ENCODE measurements at places on chromosomes 5 and 9. TPM values are rescaled to one million over a fixed set of nuclear protein-coding genes. Genes with fewer than 3 reads are reported as not detected.

- no peak overlapping the region for H3K27ac ChIP-seq
- no peaks in the 10 kb centered on the region for H3K36me3 ChIP-seq
- H3K4me1 ChIP-seq = no peaks in the 10 kb centered on the region
Observed at GRCh38 chr5:73822278-73822988, 196.4 kb downstream of the ARHGEF28 start.

SPATA31D4 gene
- not detected for polyA plus RNA-seq

DNA sequence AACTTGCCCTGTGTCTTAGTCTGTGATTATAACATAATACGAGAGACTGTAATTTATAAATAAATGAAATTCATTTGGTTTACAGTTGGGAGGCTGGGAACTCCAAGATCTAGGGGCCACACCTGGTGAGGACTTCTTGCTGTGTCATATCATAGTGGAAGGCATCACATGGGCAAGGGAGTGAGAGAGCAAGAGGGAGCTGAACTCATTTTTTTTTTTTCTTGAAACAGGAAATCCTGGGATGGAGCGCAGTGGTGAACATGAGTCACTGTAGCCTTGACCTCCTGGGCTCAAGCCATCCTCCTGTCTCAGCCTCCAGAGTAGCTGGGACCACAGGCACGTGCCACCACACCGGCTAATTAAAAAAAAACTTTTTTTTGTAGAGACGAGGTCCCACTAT is 7.2 kb downstream of the MLANA start:
- H3K27ac ChIP-seq = no peak overlapping the region
- H3K27me3 ChIP-seq = no peaks in the 10 kb centered on the region
- H3K36me3 ChIP-seq = peaks cover 43% of the 10 kb centered on the region
- DNase-seq = no peak

MTMR12 gene
- polyA plus RNA-seq = 10.3 TPM

DNA sequence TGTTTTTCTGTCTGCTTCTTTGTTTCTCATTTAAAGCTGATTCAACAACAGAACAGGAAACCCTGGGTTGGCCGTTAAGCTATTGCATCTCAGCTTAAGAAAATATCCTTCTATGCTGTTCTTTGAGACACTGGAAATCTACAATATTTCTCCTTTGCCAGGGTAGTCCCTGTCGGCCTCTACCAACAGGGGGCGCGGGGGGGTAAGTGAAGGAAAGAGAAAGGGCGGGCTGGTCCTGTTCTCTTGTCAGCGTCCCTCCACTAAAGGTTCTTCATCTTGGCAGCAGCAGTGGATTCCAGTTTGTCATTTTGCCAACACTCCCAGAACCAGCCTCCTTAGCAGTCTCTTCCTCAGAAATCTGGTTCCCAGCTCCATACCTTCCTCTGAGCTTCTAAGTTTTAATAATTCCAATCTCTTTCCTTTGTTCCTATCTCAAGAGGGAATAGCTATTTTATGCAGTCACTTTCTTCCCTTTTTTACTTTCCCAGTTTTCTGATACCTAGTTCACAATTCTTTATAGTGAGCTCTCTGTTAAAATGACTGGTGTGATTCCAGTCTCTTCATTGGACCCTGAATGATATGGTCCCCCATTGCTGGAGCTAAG is 222.3 kb downstream of the GLIS3 start:
- no peak overlapping the region for H3K4me3 ChIP-seq
- no peaks in the 10 kb centered on the region for H3K4me1 ChIP-seq
- no peak overlapping the region for H3K27ac ChIP-seq
- H3K27me3 ChIP-seq = no peaks in the 10 kb centered on the region
- no peaks in the 10 kb centered on the region for H3K36me3 ChIP-seq

SLC34A1 gene
- not detected for polyA plus RNA-seq

SYK gene
- polyA plus RNA-seq = 186 TPM

DNA sequence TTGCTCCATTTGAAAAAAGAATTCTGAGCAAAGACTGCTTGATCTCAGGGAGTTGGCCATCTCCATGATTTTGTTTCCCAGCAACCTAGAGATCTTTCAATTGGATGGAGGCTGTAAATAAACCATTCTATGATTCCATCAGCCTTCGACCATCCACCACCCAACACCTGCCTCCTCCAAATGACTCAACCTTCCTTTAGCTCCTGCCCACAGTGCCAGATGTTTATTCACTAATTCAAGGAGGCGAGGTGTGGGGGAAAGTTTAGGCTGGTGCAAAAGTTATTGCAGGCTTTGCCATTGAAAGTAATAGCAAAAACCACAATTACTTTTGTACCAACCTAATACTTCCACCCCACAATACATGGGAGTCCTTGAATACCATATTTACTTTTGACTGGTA is 327.5 kb downstream of the CAAP1 start:
- H3K36me3 ChIP-seq = no peaks in the 10 kb centered on the region
- no peak overlapping the region for H3K4me3 ChIP-seq
- no peak for DNase-seq
- no peaks in the 10 kb centered on the region for H3K4me1 ChIP-seq
- no peaks in the 10 kb centered on the region for H3K27me3 ChIP-seq

DNA sequence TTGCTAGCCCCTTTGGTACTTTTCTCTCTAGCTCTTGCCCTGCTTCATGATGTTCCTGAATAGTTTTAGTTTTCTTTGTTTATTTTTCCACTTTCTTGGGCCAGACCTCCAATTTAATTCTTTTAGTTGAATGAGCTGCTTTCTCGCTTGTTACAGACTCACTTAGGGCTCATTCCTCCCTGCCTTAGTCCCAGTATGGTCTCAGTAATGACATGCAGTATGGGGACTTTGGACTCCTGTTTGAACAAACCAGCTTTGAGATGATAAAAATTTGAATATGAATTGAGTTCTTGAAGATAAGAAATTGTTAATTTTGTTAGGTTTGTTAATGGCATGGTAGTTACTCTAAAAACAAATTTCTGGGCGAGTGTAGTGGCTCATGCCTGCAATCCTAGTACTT is 284.8 kb upstream of the DMRT1 start:
- no peak overlapping the region for H3K27ac ChIP-seq
- H3K36me3 ChIP-seq = no peaks in the 10 kb centered on the region
- H3K4me3 ChIP-seq = no peak overlapping the region
- H3K27me3 ChIP-seq = peaks cover 3% of the 10 kb centered on the region
- no peak for DNase-seq

DNA sequence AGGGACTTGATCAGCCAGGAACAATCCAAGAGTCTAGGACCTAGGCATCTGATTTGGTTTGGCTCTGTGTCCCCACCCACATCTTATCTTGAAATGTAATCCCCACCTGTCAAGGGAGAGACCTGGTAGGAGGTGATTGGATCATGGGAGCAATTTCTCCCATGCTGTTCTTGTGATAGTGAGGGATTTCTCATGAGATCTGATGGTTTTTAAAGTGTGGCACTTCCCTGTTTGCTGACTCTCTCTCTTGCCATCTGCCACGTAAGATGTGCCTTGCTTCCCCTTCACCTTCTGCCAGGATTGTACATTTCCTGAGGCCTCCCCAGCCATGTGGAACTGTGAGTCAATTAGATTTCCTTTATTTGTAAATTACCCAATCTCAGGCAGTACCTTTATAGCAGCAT is 201.7 kb upstream of the ACTBL2 start:
- H3K27ac ChIP-seq = no peak overlapping the region
- no peaks in the 10 kb centered on the region for H3K36me3 ChIP-seq
- no peak overlapping the region for H3K4me3 ChIP-seq
- no peaks in the 10 kb centered on the region for H3K27me3 ChIP-seq
- no peaks in the 10 kb centered on the region for H3K4me1 ChIP-seq

INSL6 gene
- polyA plus RNA-seq = not detected

TRAPPC13 gene
- polyA plus RNA-seq = 17.3 TPM

GRCh38 chr5:59655693-59656309 is 237.7 kb downstream of the PDE4D start:
- H3K27me3 ChIP-seq = no peaks in the 10 kb centered on the region
- DNase-seq = no peak
- H3K36me3 ChIP-seq = no peaks in the 10 kb centered on the region
- H3K27ac ChIP-seq = no peak overlapping the region
- H3K4me1 ChIP-seq = no peaks in the 10 kb centered on the region
- no peak overlapping the region for H3K4me3 ChIP-seq

GRCh38 chr9:123418506-123418905 is 62.5 kb downstream of the CRB2 start:
- no peak for DNase-seq
- H3K4me3 ChIP-seq = no peak overlapping the region
- H3K27ac ChIP-seq = no peak overlapping the region
- no peaks in the 10 kb centered on the region for H3K27me3 ChIP-seq

- H3K27ac ChIP-seq = no peak overlapping the region
- no peaks in the 10 kb centered on the region for H3K27me3 ChIP-seq
- H3K36me3 ChIP-seq = no peaks in the 10 kb centered on the region
- no peaks in the 10 kb centered on the region for H3K4me1 ChIP-seq
Observed at GRCh38 chr5:56003679-56004078, 8.9 kb upstream of the IL6ST start.

GRCh38 chr9:114290561-114290986 is 32.3 kb upstream of the ORM1 start:
- no peak overlapping the region for H3K27ac ChIP-seq
- no peak for DNase-seq
- no peak overlapping the region for H3K4me3 ChIP-seq
- H3K4me1 ChIP-seq = no peaks in the 10 kb centered on the region

TAF11L14 gene
- not detected for polyA plus RNA-seq

DNA sequence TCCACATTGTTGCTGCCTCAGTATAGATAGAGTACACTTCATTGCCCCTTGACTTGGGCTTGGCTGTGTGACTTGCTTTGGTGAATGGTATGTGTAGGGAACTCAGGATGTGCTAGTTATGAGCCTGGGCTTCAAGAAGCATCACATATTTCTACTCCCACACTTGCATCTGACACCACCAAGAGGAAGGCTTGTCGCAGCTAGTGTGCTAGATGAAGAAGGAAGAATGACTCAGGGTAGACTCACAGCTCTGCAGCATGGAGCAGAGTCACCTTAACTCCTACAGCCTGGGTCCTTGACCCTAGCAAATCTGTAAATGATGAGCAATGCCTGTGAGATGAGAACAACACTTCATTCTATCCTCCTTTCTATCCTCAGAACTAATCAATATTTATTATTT is 261.8 kb downstream of the ASTN2 start:
- no peaks in the 10 kb centered on the region for H3K27me3 ChIP-seq
- DNase-seq = no peak
- no peak overlapping the region for H3K27ac ChIP-seq
- H3K4me3 ChIP-seq = no peak overlapping the region
- H3K36me3 ChIP-seq = no peaks in the 10 kb centered on the region
- H3K4me1 ChIP-seq = no peaks in the 10 kb centered on the region

GRCh38 chr5:74885170-74885569 is 19.0 kb upstream of the FAM169A start:
- H3K4me1 ChIP-seq = no peaks in the 10 kb centered on the region
- no peaks in the 10 kb centered on the region for H3K27me3 ChIP-seq
- no peak overlapping the region for H3K27ac ChIP-seq
- DNase-seq = no peak
- H3K4me3 ChIP-seq = no peak overlapping the region

DNA sequence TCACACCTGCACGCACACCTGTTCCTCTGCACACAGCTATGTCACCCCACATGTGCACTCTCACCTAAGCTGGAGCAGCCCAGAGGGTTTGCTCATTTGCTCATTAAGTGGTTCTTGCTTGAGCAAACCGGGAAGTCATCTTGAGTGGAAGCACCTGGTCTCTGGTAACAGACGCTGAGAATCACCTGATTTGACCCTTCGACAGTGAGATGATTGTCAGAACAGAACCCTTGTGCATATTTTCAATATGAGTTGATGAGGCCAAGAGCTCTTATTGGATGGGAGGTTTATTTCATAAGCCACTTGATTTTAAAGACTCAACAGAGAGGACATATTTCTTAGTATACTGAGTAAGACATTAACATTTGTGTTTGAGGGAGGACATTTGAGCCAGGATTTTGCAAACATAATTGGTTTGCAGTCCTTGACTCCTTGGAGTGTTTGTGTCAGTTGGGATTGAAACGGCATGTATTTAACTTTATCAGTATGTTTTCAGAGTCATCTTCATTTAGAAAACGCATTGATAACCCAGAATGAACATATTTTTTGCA is 22.1 kb upstream of the LPCAT1 start:
- no peak for DNase-seq
- no peak overlapping the region for H3K27ac ChIP-seq
- H3K27me3 ChIP-seq = no peaks in the 10 kb centered on the region
- H3K4me3 ChIP-seq = no peak overlapping the region

GRCh38 chr5:139399501-139400121 is 4.3 kb downstream of the SPATA24 start:
- DNase-seq = no peak
- peaks cover 4% of the 10 kb centered on the region for H3K27me3 ChIP-seq
- H3K27ac ChIP-seq = no peak overlapping the region
- peaks cover 15% of the 10 kb centered on the region for H3K4me1 ChIP-seq

GRCh38 chr5:98282521-98282920 is 490.9 kb upstream of the RGMB start:
- no peak overlapping the region for H3K4me3 ChIP-seq
- DNase-seq = no peak
- H3K36me3 ChIP-seq = no peaks in the 10 kb centered on the region
- no peaks in the 10 kb centered on the region for H3K4me1 ChIP-seq
- H3K27ac ChIP-seq = no peak overlapping the region

DNA sequence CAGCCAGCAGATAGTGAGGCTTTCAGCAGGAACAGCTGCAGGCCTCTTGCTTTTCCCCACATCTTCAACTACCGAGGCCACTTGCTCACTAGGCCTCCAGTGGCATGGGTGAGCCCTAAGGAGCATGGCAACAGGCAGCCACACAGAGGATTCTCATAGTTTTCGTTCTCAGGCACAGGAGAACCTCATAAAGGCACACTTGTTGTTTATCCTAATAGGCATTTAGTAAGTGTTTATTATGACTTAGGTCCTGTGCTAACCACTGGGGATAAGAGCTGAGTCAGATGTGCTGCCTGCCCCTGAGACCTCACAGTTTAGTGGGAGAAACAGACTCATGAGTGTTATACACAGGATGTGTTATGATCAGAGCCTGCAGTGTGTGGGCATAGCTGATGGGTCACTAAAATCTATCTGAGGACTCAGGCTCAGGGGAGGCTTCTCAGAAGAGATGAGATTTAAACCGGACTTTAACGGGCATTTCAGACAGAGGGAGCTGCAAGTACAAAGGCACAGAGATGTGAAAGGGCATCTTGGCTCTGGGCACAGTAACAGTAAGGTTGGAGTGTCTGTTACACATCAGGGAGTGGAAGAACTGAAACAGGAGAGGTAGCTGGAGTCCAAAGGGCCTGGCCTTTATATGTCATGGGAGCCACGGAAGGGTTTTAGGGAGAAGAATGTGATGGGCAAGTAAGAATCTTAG is 21.0 kb upstream of the HEMGN start:
- no peaks in the 10 kb centered on the region for H3K4me1 ChIP-seq
- H3K27me3 ChIP-seq = no peaks in the 10 kb centered on the region
- no peak overlapping the region for H3K4me3 ChIP-seq
- no peak for DNase-seq

GRCh38 chr5:124408738-124409453 is 337.5 kb downstream of the ZNF608 start:
- no peak overlapping the region for H3K27ac ChIP-seq
- H3K36me3 ChIP-seq = no peaks in the 10 kb centered on the region
- DNase-seq = no peak
- H3K27me3 ChIP-seq = no peaks in the 10 kb centered on the region
- H3K4me1 ChIP-seq = no peaks in the 10 kb centered on the region
